ENCODE measurements at places on chromosomes 4 and X.

DNA sequence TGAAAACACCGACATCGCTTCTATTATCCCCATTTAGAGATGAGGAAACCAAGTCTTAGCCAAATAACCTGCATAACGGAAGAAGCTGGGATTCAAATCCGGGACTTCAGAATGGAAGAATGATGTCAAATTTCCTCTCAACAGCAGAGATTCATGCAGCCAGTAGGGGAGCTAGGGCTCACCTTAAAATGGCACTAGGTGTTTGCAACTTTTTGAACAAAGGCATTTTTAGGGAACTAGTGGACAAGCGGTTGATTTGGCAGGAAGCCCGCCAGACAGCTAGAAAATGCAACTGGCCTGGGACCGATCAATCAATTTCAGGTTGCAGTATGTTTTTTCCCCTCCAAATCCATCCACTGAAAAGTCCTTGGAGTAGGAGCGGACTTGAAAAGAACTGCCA, 224.2 kb downstream of the PTTG2 start:
- no peak for DNase-seq

DNA sequence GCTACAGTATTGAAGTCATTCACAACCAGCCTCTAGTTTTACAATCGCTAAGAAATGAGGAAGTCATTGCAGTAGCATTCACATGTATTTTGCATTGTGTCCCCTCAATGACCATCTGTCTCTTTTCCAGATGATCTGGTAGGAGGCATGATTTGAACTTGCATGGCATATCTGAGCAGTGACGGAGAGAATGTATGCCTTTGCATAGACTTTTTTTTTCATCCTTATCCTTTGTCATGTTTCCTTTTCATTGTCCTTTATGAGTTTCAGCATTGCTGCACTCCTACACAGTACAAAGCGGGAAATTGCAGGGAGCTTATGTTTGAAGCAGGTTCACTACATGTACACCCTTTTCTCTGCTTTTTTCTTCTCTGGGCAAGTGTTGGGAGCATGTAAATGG, 516.4 kb upstream of the GRIA3 start:
- DNase-seq: no peak

DNA sequence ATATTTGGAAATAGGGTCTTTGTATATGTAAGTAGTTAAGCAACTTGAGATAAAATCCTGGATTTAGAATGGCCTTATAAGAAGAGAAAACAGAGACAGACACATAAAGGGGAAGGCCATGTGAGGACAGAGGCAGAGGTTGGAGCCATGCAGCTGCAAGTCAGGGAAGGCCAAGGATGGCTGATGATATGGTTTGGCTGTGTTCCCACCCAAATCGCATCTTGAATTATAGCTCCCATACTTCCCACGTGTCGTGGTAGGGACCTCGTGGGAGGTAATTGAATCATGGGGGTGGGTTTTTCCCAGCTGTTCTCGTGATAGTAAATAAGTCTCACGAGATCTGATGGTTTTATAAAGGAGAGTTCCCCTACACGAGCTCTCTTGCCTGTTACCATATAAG, 76.3 kb downstream of the STK32B start:
- DNase-seq: no peak

- DNase-seq: no peak
These were observed 2.6 kb upstream of the OTUD4 start for GRCh38 chr4:145183023-145183422.

GRCh38 chrX:77946571-77946970, 22.9 kb downstream of the PGAM4 start:
- no peak for DNase-seq

GRCh38 chr4:154332681-154333421, 158.7 kb downstream of the DCHS2 start:
- no peak for DNase-seq

- DNase-seq: no peak
These were observed 667.1 kb upstream of the BOD1L1 start for GRCh38 chr4:14294611-14295010.

- no peak for DNase-seq
These were observed 76.7 kb downstream of the ABLIM2 start for GRCh38 chr4:8081621-8082516.

DNA sequence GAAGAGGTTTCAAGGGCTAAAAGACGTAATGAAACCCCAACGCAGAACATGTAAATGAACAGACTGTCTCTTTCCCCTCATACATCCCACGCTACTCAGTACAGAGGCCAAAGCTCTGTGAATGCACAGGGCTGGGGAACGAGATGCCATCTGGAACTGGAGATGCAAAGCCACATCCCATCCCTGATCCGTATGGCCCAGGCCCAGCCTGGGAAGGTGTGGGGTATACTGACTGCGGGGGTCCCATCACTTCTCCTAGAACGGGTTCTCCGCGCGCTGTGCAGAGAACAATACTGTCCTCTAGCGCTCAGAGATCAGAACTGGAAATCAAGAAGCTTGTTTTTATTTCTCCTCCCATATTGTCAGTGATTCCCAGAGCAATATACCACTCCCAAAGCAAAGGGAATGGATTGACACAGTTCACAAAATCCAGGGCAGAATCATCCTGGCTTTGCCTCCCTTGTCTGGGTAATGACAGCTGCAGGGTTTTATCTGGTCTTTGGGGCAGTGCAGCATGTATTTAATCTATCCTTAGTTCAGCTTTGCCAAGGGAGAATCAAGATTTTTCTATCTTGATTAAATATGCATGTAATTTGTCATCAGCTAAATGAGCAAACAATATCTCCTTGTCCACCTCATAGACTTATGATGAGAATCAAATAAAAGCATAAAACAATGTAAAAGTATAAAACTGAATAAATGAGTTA, 47.3 kb upstream of the TLR3 start:
- DNase-seq: no peak

DNA sequence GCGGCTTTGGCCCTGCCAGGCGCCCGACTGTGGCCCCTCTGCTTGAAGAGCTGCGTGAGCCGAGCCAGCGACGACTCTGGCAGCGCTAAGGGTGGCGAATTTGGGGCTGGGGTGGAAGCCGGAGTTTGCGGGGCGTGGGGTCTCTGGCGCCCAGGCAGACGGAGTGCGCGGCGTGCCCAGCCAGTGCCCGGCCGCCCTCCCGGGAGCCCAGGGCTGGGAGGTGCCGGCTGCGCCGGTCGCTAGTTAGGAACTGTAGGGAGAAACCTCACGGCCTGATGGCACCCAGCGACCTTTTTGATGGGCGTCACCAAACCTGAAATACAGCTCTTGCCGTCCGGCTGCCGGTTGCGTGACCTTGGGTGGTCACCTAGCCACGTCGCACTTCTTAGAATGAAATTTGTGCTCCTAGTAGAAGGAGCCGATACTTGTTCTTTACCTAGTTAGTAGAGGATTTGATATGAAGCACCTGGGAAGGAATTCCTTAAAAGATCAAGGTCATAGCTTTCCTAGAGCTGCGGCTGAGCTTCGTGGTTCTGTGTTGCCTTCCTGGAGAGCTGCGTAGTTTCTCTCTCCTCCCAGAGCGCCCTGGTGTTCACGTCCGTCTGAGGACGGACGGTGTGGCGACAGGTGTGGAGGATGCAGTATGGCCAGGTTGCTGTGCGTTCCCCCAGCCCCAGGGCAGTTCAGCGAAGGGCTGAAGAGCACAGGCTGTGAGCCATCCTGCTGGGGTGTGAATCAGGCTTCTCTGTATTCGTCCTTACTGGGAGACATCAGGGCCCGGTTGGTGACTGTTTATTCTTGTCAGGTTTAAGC, 680 bp downstream of the MAEA start:
- DNase-seq: no peak

- no peak for DNase-seq
These were observed 333.8 kb upstream of the PCDH7 start for GRCh38 chr4:30386266-30386895.

DNA sequence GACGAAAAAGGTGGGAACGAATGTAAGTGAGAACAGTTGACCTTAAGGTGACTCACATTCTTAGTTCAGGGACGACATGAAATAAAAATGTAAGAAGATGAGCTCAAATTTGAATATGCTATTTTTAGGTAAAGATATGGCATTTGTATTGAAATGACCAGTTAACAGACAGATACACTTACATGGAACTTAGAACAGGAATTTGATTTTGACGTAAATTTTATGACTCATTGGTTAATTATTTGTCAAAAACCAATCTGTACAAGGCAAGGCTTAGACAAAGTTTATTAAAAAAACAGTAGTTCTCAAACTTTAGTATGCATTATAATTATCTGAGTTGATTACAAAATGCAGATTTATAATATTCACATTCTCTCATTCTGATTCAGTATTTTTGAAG, 469.4 kb downstream of the CFAP47 start:
- DNase-seq: no peak
